HepG2 (cell line): ENCODE measurements at places on chromosomes 4 and X. TPM values are rescaled to one million over a fixed set of nuclear protein-coding genes. Genes with fewer than 3 reads are reported as not detected.

GRCh38 chrX:153057281-153057680 is 1.0 kb downstream of the PNMA3 start:
- DNase-seq: no peak

- no peak for DNase-seq
These were observed 14.3 kb downstream of the ANTXR2 start for GRCh38 chr4:80058740-80059139.

DNA sequence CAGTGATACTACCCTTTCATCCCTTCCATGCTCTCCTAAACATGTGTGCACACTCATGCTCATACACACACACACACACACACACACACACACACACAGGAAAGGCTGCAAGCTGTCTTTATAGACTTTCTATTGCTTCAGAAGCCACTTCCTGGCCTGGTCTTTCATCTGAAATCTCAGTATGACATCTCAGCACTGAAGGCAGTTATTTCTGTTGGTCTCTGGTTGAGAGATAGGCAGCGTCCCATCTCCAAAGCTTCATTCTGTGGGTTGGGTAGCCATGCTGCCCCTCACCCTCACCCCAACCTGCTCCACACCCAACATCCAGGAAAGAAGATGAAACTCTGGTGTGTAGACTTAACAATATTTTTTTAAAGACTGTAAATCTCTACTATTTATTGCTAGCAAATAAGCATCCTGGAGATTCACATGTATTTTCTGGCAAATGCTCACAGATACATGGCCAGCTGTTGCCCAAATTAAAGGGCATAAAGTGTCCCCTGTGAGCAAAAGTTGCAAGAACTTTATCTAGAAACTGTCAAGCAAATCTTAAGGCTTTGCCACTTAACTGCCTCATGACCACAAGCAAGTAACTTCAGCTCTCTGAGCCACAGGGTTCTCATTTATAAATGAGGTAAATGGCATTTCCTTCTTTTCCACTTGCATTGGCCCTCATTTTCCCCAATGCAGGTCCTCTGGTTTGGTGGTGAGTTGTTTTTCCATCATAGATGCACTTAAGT is 189.8 kb upstream of the AFF2 start:
- DNase-seq: no peak

The NLGN3 gene
- 0.04 TPM in 1 of 2 replicates, not detected in the other for total RNA-seq
